Airway epithelial cell (primary cell): ENCODE measurements at places on chromosomes 2 and 18. TPM values are rescaled to one million over a fixed set of nuclear protein-coding genes. Genes with fewer than 3 reads are reported as not detected.

The ZAP70 gene
- total RNA-seq: not detected in 2 replicates

The TLX2 gene
- total RNA-seq: not detected in 2 replicates

The C1GALT1C1L gene
- total RNA-seq: 0.21 and 2.2 TPM in 2 replicates

The WNT10A gene
- total RNA-seq: 13.2 and 16.2 TPM in 2 replicates

The CLIP4 gene
- total RNA-seq: 18.6 and 21.9 TPM in 2 replicates

The PTMA gene
- total RNA-seq: 1,361 and 1,471 TPM in 2 replicates

The HMSD gene
- 0.56 and 1.3 TPM in 2 replicates for total RNA-seq

The SCN7A gene
- total RNA-seq: not detected in 2 replicates

The SFTPB gene
- total RNA-seq: 0.46 and 0.56 TPM in 2 replicates

The TRAPPC12 gene
- 61.6 and 64.5 TPM in 2 replicates for total RNA-seq

The GAREM1 gene
- 6.8 and 9.0 TPM in 2 replicates for total RNA-seq

The GALNT5 gene
- total RNA-seq: 48.1 and 67.4 TPM in 2 replicates

The TYMS gene
- 22.6 and 36.3 TPM in 2 replicates for total RNA-seq

The INHA gene
- not detected in 2 replicates for total RNA-seq

The ANKAR gene
- 0.78 and 1.6 TPM in 2 replicates for total RNA-seq

The MYOM1 gene
- 0.09 and 0.71 TPM in 2 replicates for total RNA-seq

The SCYGR5 gene
- not detected in 2 replicates for total RNA-seq

The COLEC11 gene
- total RNA-seq: not detected in 2 replicates

The MC5R gene
- total RNA-seq: not detected in 2 replicates

The PLB1 gene
- 2.2 and 3.0 TPM in 2 replicates for total RNA-seq

The UPP2 gene
- total RNA-seq: not detected in 2 replicates

The PLCL1 gene
- total RNA-seq: not detected in 2 replicates

The COPS7B gene
- total RNA-seq: 17.5 and 27.1 TPM in 2 replicates

The CHRNA1 gene
- total RNA-seq: 0.49 TPM in 1 of 2 replicates, not detected in the other

The LYPD6 gene
- total RNA-seq: 0.56 and 1.8 TPM in 2 replicates

The STAT4 gene
- total RNA-seq: 2.6 and 3.9 TPM in 2 replicates

The EXOC6B gene
- total RNA-seq: 16.8 and 23.4 TPM in 2 replicates

The KLHL41 gene
- not detected in 2 replicates for total RNA-seq

The DNAH6 gene
- 0.05 and 0.63 TPM in 2 replicates for total RNA-seq

The STRADB gene
- total RNA-seq: 13.2 and 17.8 TPM in 2 replicates

The SH3RF3 gene
- 0.78 and 1.1 TPM in 2 replicates for total RNA-seq

The PNO1 gene
- total RNA-seq: 19.8 and 20.3 TPM in 2 replicates
